CD4-positive, alpha-beta T cell (primary cell): ENCODE measurements at places on chromosomes 1 and 21. TPM values are rescaled to one million over a fixed set of nuclear protein-coding genes. Genes with fewer than 3 reads are reported as not detected.

The ETV3L gene
- not detected for total RNA-seq

The IFI16 gene
- total RNA-seq: 37.6 TPM

The RGS2 gene
- 142 TPM for total RNA-seq

The REN gene
- not detected for total RNA-seq

The ARHGAP30 gene
- 76.6 TPM for total RNA-seq

The GBP6 gene
- total RNA-seq: not detected

The KPRP gene
- total RNA-seq: not detected

The EFNA3 gene
- 0.47 TPM for total RNA-seq

The FAM151A gene
- total RNA-seq: not detected

The S100A14 gene
- not detected for total RNA-seq

The TBX19 gene
- total RNA-seq: 1.6 TPM

The PRAMEF10 gene
- not detected for total RNA-seq

The KRTAP7-1 gene
- not detected for total RNA-seq

The TTLL10 gene
- total RNA-seq: 0.59 TPM

The FCAMR gene
- total RNA-seq: not detected

The TPTE gene
- total RNA-seq: not detected

The RXRG gene
- not detected for total RNA-seq

The SELP gene
- total RNA-seq: 1.4 TPM

The B3GALT2 gene
- 0.25 TPM for total RNA-seq

The NLRP3 gene
- total RNA-seq: 8.5 TPM

The FTCD gene
- 0.17 TPM for total RNA-seq

The WNT3A gene
- total RNA-seq: 0.14 TPM

The NBPF6 gene
- total RNA-seq: not detected

The C1orf53 gene
- not detected for total RNA-seq

The RGS16 gene
- 16.4 TPM for total RNA-seq

The LYPD8 gene
- total RNA-seq: not detected

The TP73 gene
- total RNA-seq: not detected

The SLC45A1 gene
- 0.88 TPM for total RNA-seq

The CFAP141 gene
- total RNA-seq: not detected

The LHX8 gene
- total RNA-seq: not detected

The ATAD3C gene
- 0.74 TPM for total RNA-seq

The ERICH3 gene
- total RNA-seq: not detected

The HNRNPCL1 gene
- total RNA-seq: not detected

The CRYBG2 gene
- total RNA-seq: 1.3 TPM

The TCHH gene
- not detected for total RNA-seq

The HOOK1 gene
- total RNA-seq: 18.1 TPM

The LRRC53 gene
- total RNA-seq: not detected

The CHAF1B gene
- 4.8 TPM for total RNA-seq

The TNFSF18 gene
- total RNA-seq: not detected

The A3GALT2 gene
- not detected for total RNA-seq

The BMP8B gene
- total RNA-seq: 0.06 TPM

The CTSK gene
- total RNA-seq: 11.2 TPM

The HRNR gene
- not detected for total RNA-seq

The MPL gene
- total RNA-seq: not detected

The CHRM3 gene
- total RNA-seq: not detected

The KIF21B gene
- total RNA-seq: 64.5 TPM

The C21orf58 gene
- total RNA-seq: 2.8 TPM

The FCRL5 gene
- not detected for total RNA-seq

The PPIAL4G gene
- total RNA-seq: 0.11 TPM

The MROH9 gene
- total RNA-seq: not detected

The NHLH1 gene
- 0.08 TPM for total RNA-seq

The EVA1B gene
- total RNA-seq: 1.8 TPM

The SAMSN1 gene
- 51.3 TPM for total RNA-seq

The OR2M3 gene
- not detected for total RNA-seq

The SLFNL1 gene
- 0.17 TPM for total RNA-seq

The CFHR3 gene
- not detected for total RNA-seq

The PROK1 gene
- not detected for total RNA-seq
